H4 (cell line): ENCODE measurements at places on chromosomes 4 and X.

- DNase-seq, result no peak
Measured at GRCh38 chr4:102678107-102678506, 82.7 kb downstream of the MANBA start.

GRCh38 chr4:118270492-118270891 is 82.3 kb downstream of the PRSS12 start:
- DNase-seq, result peak; percentile 36

DNA sequence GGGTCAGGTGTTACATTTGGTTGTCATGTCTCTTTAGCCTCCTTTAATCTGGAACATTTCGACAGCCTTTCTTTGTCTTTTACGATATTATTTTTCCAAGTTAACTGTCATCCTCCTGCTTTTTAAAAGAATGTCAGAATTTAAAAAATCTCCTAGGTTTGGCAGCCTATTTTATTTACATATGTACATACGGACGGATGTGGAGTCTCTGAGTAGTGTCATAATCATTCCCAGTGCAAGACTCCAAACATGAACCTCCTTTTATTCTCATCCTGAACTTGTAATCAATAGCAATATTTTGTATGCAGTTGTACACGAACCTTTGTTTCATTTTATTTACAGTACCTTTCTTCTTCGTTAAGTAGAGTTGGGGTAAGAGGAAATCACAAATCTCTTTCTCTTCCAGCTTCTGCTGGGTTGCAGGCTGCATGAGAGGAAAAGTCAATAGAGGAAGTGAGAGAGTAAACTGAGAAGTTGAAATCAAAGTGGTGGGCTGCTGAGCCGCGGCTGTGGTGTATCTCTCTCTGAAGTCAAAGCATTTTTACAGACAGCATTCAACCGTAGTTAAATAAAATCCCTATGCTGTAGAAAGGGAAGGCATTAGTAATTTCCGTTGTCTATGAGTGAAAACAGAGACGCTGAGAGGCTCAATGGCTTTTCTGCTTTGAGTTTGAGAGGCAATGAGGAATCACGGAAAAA is 53.9 kb upstream of the RPS6KA3 start:
- no peak for DNase-seq

- DNase-seq, result no peak
Measured at GRCh38 chr4:71604785-71605184, 179.1 kb downstream of the GC start.

DNA sequence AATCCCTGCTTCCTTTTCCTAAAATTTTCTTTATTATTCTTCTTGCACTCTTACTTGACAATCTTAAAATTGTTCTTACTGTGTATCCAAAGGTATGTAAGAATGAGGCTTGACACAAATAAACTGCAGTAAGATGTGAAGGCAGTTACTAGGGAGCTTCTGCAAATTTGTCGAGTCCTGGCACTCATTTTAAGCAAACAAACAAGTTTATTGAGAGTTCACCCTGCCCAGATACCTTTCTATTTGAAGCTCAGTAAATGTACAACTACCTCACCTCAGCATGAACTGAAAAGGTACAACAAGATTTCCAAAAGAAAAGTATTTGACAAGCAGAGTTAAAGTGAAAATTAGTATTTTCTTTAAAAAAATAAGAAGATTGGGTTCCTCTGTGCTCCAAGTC is 13.3 kb upstream of the SYTL4 start:
- no peak for DNase-seq

- no peak for DNase-seq
Measured at GRCh38 chrX:19555236-19555635, 39.9 kb upstream of the MAP3K15 start.

GRCh38 chr4:155602351-155603140 is 64.1 kb upstream of the GUCY1A1 start:
- no peak for DNase-seq

DNA sequence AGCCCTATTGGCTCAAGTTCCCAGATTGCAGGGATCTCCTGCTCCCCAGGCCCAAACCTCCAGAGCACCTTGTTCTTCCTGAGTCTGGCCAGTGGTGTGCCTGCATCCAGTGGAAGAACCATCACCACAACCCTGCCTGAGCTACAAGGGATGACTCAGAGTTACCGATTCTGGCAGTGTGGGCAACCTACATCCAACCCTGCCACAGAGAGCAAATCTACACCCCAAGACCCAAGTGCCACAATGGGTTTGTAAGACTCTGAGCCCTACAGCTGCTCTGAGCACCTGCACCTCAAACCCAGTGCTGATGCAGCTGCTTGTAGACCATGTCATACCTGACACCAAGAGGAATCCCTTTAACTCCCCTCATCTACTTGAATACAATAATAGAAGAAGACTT is 110.0 kb downstream of the SOWAHB start:
- DNase-seq, result no peak

- DNase-seq, result no peak
Measured at GRCh38 chrX:26914232-26914631, 548.9 kb downstream of the PPP4R3C start.

GRCh38 chrX:107712231-107713202 is 63.1 kb downstream of the TSC22D3 start:
- no peak for DNase-seq

DNA sequence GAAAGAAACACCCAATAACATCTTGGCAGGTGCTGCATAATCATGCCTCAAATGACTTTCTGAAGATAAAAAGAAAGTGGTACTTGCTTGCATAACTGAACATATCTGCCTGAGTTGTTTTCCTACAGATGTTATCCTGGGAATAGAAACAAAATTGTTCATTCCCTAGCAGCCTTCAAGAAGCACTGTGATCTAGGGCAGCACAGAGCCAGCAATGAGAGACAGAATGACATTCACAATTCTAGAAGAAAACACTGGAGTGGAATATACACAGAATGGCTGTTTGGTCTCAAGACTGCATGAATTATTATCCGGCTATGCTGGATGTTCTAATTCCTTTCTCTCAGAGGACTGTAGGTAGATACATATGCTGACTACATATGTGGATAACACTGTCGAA is 790.9 kb downstream of the PDHA2 start:
- DNase-seq, result no peak

GRCh38 chr4:127134490-127134889 is 498.3 kb upstream of the INTU start:
- no peak for DNase-seq

DNA sequence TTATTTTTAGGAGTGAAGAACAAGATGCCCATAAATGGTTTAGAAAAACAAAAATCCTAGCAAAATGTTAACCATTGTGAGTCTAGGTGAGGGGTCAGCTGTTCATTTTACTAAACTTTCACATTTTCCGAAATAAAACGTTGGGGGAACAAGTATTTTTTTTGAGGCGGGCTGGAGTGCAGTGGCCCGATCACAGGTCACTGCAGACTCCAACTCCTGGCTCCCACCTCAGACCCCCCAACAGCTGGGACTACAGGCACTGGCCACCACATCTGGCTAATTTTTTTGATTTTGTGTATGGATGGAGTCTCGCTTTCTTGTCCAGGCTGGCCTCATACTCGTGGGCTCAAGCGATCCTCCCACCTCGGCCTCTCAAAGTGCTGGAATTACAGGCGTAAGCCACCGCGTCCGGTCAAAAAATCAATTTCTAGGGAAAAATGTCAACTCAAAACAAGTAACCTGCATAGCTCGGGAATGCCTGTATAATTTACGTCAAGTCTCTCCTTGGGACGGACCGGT is 742 bp upstream of the TAF1 start:
- DNase-seq, result no peak

DNA sequence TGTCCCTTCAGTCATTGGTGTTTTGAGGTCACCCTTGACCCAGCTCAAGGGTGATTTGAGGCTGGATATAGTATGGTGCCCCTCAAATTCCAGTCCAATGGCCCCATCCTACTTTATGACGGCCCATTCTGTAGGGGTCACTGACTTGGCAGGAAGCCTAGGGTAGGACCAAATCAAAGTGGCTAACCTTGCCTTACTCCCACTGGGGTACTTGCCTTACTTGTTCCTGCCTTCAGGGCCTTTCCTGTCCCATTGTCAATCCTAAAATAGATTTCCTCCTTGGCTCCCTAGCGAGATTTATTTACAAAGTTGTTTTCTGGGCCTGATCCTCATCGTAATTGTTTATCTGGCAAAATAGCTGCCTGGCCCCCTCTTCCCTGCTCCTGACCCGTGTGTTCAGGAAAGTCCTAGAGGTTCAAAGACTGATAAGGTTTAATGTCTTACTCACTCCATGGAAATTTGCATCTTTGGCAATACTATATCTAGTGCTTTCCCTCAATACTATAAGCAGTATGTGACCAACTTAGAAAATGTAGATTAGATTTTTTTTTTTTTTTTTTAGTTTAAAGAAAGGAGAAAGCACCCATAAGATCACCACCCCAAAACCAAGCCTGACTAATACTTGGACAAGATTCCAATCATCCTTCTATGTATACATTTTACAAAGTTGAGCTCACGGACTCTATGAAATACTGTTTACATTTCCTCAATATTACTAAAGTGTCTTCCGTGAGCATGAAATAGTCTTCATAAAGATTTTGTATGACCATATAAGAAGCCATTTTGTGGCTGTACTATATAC is 44.8 kb downstream of the MSN start:
- no peak for DNase-seq

DNA sequence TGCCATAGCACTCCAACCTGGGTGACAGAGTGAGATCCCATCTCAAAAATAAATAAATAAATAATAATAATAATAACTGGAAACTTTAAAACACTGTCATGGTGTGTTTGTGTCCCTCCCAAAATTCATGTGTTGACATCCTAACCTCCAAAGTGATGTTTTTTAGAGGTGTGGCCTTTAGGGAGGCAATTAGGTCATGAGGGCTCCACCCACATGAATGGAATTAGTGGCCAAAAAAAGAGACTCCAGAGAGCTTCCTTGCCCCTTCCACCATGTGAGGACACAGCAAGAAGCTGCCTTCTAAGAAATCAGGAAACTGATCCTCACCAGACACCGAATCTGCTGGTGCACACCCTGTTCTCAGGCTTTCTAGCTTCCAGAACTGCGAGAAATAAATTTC is 23.8 kb upstream of the RAPGEF2 start:
- no peak for DNase-seq

DNA sequence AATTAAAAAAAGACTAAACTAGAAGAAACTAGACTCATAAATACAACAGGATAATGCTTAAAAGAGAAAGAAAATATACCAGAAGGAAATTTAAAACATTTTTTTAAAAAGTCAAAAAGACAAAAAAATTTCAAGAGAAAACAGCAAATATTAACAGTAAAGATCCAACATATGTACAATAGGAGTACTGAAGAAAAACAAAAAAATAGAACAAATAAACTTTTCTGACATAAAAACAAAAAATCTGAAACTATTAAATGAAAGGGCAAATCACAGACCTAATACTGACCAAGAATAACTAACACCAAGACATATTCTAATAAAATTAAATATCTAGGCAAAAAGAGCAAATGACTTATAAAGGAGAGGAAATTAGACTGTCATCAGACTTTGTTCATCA is 11.5 kb downstream of the DNAJB14 start:
- DNase-seq, result no peak

- no peak for DNase-seq
Measured at GRCh38 chr4:19992471-19993093, 259.1 kb upstream of the SLIT2 start.

DNA sequence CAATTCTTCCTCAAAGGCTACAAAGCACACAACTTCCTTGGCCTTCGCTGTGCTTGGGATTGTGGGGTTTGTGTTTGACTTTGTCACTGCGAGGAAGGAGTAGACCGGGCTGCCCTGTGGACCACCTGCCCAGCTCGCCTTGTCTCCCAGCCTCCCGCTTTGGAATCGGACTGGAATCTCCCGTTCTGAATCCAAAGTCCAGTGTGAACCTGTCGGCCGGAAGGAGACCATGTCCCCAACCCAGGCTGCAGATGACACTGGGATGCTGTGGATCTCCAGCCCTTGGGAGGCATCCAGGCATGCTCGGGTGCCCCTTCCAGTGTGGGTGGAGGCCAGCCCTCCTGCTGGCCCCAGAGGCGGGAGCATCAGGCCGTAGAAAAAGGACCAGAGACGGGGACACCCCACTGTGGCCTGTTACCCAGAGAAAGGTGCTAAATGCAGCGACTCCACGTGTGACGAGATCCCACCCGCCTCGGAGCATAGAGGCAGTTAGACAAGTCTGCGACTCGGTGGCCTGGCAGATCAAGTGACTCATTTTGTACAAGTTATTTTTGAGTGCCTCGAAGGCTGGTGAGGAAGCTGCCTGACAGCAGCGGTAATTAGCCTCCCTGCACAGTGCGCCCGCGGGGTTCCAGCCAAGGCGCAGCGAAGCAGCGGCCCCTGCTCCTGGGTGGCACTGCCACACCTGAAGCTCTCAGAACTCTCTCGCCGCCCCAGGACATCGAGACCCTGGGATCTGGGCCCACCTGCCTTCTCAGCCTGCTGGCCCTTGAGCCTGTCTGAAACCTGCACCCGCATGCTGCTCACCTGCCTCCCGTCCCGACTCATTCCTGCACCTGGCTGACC is 57.5 kb downstream of the ADRA2C start:
- no peak for DNase-seq

GRCh38 chr4:7649411-7649740 is 214.6 kb upstream of the PSAPL1 start:
- no peak for DNase-seq

DNA sequence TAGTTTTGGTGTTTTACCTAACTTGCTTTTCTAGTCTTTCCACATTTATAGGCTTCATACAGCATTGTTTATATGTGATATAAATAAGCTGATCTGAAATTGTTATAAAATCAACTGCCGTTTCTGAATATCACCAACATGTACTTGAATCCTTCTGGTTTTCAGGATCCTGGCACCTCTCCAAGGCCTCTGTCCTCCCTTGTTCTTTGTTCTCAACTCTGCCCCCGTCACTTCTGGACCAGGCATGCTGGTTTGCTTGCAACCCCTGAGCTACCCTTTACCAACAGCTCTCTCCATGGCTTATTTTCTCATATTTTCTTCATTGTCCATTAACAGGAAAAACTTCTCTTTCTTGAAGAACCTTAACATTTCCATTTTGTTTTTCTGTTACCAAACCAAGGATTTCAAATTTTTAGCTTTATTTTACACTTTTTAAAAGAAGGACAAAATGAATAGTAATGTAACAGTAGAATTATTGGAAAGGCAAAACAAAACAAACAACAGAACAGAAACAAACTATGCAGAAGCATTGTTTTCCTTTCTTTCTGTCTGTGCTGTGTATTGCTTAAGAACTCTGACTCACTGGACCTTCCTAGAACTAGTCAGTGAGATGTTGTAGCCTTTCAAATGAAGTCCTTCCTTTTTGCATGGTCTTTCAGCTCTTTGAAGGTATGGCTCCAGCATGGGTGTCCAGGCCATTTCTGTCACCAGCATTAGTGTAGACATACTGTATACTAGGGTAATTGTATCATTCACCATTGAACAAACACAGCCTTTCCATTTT is 44.8 kb downstream of the BANK1 start:
- DNase-seq, result peak; percentile 51

- no peak for DNase-seq
Measured at GRCh38 chr4:76872556-76872955, 25.4 kb downstream of the SOWAHB start.

DNA sequence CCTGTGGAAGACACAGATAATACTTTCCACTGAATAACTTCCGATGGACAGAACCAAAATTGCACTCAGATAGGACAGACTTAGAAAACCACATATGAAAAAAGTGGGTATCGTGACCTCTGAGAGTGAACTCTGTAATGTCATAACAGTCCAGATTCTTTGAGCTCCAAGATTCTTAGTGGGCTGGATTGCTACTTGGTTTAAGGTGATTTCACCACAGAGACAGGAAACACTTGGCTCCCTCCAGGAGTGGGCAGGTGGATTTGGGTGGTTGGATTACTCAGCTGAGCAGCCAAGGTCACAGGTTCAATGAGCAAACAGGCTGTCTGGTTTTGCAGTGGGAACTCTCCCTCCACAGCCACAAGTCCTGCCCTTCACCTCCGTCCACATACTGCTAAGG is 126.0 kb downstream of the AFAP1 start:
- no peak for DNase-seq

GRCh38 chr4:136056748-136057147 is 1475.5 kb downstream of the PCDH18 start:
- no peak for DNase-seq
